ENCODE measurements at places on chromosomes 1 and 21. TPM values are rescaled to one million over a fixed set of nuclear protein-coding genes. Genes with fewer than 3 reads are reported as not detected.

DNA sequence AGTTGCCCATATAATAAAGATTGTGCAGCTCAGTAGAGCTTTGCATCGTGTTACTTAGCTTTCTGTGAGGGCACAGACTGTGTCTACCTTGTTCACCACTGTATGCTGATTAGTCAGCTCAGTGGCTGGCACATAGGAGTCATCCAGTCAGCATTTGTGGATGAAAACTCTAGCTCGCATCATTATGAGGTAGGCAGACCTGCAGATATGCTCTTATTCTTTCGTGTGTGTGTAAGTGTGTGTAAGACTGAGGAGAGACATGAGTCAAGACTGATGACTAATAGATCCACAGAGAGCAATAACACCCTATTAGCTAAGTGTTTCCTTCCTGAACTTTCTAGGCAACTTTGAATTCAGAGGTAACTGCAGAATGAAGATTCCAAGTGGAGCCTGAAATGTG, 17.1 kb downstream of the TTF2 start:
- DNase-seq = peak; percentile 50

DNA sequence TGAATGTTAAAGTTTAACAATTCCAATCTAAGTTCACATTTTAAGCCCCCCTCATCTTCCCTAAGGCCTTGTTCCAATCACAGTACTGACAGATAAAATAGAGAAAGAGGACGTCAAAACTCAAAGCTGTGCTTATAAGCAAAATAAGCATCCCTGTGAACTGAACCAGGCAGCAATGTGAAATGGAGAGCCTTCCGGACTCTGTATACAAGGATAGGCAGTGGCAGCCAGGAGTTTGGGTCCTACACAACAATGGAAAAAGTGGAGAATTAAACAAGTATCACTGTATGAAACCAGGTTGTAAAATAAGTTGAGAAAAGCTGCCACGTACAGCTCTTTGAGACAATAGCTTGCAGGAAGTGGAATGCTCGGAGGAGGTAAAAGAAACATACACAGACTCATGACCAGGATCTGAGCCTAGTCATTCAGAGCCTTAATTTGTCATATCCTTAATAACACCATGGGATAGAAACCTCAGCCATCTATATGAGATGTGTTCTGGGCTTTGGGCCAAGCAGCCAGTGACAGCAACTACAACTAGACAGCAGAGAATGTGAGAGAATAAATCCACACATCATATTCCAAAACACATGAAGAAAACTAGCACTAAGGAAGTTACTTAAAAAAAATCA, 55.2 kb upstream of the PALMD start:
- DNase-seq = peak; percentile 80

GRCh38 chr1:56788102-56788501, 31.1 kb downstream of the FYB2 start:
- DNase-seq = no peak

DNA sequence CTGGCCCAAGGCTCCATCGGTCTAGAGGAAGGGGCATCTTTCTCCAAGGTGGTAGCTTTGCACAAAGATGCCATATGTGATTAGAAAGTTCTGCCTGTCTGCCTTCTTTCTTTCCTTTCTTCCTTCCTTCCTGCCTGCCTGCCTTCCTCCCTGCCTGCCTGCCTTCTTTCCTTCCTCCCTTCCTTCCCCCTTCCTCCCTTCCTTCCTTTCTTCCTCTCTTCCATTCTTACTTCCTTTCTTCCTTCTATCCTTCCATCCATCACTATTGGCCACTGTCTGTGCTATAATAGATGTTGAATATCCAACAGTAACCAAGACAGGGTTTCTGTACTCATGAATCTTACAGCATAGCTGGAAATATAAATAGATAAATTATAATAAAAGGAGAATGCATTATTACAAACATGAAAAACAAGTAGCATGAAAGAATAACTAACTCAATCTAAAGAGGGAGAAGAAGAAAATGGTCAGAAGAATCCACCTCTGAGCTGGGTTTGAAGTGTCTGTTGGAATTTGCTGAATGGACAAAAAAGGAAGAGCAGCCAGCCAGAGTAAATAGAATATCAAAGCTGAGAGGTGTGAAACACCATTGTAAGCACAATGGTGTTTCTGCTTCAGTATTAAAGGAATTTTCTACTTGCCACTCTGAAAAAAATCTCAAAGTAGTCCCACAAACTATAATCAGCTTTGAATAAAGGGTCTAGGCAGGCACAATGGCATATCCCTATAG, 250.6 kb upstream of the NR5A2 start:
- no peak for DNase-seq

SMCP gene
- not detected for total RNA-seq

LCE1D gene
- total RNA-seq = not detected

All from SJSA1 (cell line).